Purkinje cell (primary cell): ENCODE measurements at places on chromosomes 16 and 17. TPM values are rescaled to one million over a fixed set of nuclear protein-coding genes. Genes with fewer than 3 reads are reported as not detected.

CCL22 gene
- polyA plus RNA-seq, result not detected in 2 replicates

C16orf89 gene
- 3.8 and 5.6 TPM in 2 replicates for polyA plus RNA-seq

CA7 gene
- polyA plus RNA-seq, result 15.9 and 38.9 TPM in 2 replicates

ZNF750 gene
- not detected in 2 replicates for polyA plus RNA-seq

GRAP gene
- polyA plus RNA-seq, result not detected in 2 replicates

PRSS21 gene
- polyA plus RNA-seq, result not detected in 2 replicates

ABCA6 gene
- 3.8 and 7.5 TPM in 2 replicates for polyA plus RNA-seq

RNF43 gene
- polyA plus RNA-seq, result 0.99 and 4.0 TPM in 2 replicates

CCL18 gene
- not detected in 2 replicates for polyA plus RNA-seq

KCNG4 gene
- not detected in 2 replicates for polyA plus RNA-seq

AHSP gene
- polyA plus RNA-seq, result not detected in 2 replicates

BPTF gene
- 33.4 and 45.6 TPM in 2 replicates for polyA plus RNA-seq

KRT15 gene
- not detected in 2 replicates for polyA plus RNA-seq

AKAP10 gene
- 17.9 and 29.9 TPM in 2 replicates for polyA plus RNA-seq

EPX gene
- not detected in 2 replicates for polyA plus RNA-seq

TMEM98 gene
- polyA plus RNA-seq, result 1.1 and 2.7 TPM in 2 replicates
